ENCODE measurements at places on chromosomes 1 and 21. TPM values are rescaled to one million over a fixed set of nuclear protein-coding genes. Genes with fewer than 3 reads are reported as not detected.

The KCNJ9 gene
- not detected for total RNA-seq

The VAMP3 gene
- total RNA-seq = 74.5 TPM

The CFHR4 gene
- total RNA-seq = not detected

The KRTAP20-2 gene
- total RNA-seq = not detected

The GALNT2 gene
- 68.8 TPM for total RNA-seq

The TDRD5 gene
- under 0.01 TPM for total RNA-seq

The ARHGAP29 gene
- total RNA-seq = 100 TPM

The CELA3A gene
- total RNA-seq = not detected

The LENEP gene
- total RNA-seq = not detected

The TSACC gene
- total RNA-seq = not detected

The ATF3 gene
- 4.6 TPM for total RNA-seq

The EFNA3 gene
- total RNA-seq = 0.50 TPM

The KIF26B gene
- 24.1 TPM for total RNA-seq

The TMPRSS15 gene
- not detected for total RNA-seq

The TAF5L gene
- 13.6 TPM for total RNA-seq

Measured in uterine smooth muscle cell (primary cell).